M059J (cell line): ENCODE measurements at places on chromosomes 6 and 20. TPM values are rescaled to one million over a fixed set of nuclear protein-coding genes. Genes with fewer than 3 reads are reported as not detected.

CRISP3 gene
- total RNA-seq, result not detected in 2 replicates

MARCKS gene
- 115 and 184 TPM in 2 replicates for total RNA-seq

SFT2D1 gene
- 73.6 and 79.6 TPM in 2 replicates for total RNA-seq

GNRH2 gene
- not detected in 2 replicates for total RNA-seq

ASIP gene
- not detected in 2 replicates for total RNA-seq

THBD gene
- 31.5 and 45.2 TPM in 2 replicates for total RNA-seq

AVP gene
- total RNA-seq, result not detected in 2 replicates

C20orf204 gene
- 0.02 TPM in 2 replicates for total RNA-seq

PACRG gene
- 0.12 TPM in 1 of 2 replicates, not detected in the other for total RNA-seq

TRIM10 gene
- total RNA-seq, result not detected in 2 replicates
